ENCODE measurements at places on chromosomes 12 and 14. TPM values are rescaled to one million over a fixed set of nuclear protein-coding genes. Genes with fewer than 3 reads are reported as not detected.

GRCh38 chr12:28258998-28259397 is 68.7 kb downstream of the CCDC91 start:
- no peak for DNase-seq

- DNase-seq, result no peak
Measured at GRCh38 chr12:74685385-74685784, 147.8 kb downstream of the ATXN7L3B start.

- no peak for DNase-seq
Measured at GRCh38 chr12:674272-674781, 11.1 kb upstream of the NINJ2 start.

DNA sequence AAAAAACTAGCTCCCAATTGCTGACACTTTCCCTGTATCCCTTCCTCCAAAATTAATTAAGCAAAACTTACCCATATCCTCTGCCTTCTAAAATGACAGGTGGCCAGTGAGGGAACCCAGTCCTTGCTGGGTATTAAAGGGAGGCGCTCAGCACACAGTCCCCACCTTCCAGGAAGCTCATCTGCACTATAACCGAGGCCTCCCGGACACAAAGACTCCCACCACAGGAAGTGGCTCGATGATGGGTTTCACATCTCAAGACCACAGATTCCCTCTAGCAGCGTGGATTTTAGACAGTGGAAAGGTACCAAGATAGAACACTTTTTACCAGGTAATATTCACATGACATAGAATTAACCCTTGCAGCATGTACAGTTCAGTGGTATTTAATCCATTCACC is 126.8 kb upstream of the NCOR2 start:
- no peak for DNase-seq

DNA sequence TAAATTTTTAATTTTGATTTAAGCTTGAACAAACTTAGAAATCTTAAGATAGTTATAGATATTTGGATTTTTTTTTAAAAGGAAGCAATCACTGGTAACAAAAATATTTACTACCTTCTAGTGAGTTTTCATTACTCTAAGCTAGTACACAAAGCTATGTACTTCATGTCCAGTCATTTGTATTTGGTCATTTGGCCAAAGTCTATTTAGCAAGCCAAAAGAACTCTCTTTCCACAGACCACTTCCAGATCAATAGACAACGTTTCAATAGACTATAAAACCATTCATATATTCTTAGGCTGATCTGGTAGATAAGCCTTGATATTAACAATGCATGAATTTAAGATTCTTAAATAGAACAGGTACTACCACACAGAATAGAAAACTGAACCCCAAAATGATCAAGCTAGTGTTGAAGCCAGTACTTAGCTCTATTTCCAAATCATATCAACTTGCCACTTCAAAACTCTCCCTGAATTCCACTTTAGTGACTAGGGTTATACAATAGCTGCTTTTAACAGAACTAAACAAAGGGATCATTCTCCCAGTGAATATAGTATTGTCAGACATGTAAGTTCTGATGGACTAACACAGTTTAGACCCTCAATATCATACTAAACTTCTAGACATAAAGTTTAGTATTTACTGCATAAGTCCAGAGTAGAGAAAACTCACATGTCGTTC is 21.7 kb downstream of the CAPRIN2 start:
- no peak for DNase-seq

DNA sequence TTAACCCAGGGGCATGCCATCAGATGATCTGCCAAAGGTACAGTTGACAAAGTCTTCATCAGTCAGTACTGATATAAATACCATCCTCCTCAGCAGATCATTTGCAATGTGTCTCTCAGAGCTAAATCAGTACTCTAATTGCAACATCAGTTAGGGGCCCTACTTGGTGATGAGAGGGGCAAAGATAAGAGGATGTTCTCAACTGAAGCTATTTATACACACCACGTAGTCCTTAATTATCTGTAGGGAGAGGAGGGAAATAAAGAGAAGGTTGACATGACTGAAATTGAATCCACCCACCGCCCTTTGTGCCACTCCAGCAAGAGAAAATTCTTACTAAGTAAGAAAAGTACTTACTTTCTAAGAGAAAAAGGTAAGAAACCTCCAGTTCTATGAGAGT is 157.8 kb upstream of the NUDT4 start:
- no peak for DNase-seq

The STAC3 gene
- total RNA-seq, result 1.3 TPM

- DNase-seq, result no peak
Measured at GRCh38 chr12:106984588-106985137, 2.3 kb downstream of the MTERF2 start.

The TMEM132D gene
- not detected for total RNA-seq

The ZCRB1 gene
- total RNA-seq, result 42.2 TPM

DNA sequence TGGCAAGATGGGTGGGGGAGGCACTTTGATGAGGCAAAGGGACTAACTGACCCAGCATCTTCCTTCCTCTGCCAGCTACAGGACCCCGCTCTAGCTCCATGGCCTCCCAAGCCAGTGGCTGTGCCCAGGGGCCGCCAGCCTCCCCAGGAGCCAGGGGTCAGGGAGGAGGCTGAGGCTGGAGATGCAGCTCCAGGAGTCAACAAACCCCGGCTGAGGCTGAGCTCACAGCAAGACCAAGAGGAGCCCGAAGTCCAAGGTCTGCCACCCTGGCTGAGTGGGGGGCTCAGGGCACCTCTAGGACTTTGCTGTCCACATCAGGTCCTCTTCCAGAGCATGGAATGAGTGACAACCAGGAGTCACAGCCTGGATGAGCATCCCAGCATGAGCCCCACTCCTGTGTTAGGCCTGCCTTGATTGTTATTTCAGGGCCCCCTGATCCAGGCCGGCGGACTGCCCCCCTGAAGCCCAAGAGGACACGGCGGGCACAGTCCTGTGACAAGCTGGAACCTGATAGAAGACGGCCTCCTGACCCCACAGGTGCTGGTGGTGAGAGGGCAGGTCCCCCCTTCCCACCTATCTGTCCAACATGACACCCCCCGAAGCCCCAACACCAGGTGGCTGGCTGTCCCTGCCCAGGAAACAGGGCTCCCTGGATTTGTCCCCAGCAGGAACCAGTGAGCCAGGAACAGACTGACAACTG is 2.5 kb upstream of the CPNE6 start:
- DNase-seq, result no peak

The COCH gene
- 9.0 TPM for total RNA-seq

GRCh38 chr12:78359520-78359919 is 505.1 kb upstream of the SYT1 start:
- DNase-seq, result peak; percentile 46

- no peak for DNase-seq
Measured at GRCh38 chr12:96295532-96296160, 101.5 kb downstream of the ELK3 start.

GRCh38 chr12:6693832-6694355 is 4.7 kb upstream of the ZNF384 start:
- DNase-seq, result no peak

DNA sequence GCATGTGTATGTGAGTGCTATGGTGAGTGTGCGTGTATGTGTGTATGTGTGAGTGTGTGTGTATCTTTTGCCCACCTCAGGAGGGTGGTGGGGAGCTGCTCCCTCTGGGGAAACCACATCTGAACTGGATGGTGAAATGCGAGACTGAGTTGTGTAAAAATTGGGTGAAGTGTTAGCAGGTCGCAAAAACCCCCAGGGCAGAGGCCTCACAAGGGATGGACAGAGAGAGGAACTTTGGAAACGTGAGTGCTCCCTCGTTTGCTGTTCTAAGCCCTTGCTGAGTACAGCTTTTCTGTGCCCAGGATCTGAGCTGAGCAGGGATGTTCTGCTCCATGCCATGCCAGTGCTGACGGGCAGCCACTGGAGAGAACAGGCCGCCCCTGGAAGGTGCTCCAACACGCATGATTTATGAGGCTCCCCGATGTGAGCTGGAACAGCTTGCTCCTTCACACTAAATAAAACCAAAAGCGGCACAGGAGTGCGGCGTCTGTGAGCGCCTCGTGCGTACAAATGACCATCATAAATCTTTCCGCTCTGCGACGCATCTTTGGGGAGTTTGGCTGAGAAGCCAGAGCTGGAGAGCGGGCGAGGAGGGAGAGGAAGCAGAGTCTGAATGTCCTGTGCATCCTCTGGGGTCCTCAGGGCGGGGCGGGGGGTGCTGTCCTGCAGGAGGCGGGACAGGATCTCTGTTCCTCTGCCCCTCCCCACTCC is 14.1 kb upstream of the GALNT9 start:
- DNase-seq, result no peak

- DNase-seq, result no peak
Measured at GRCh38 chr12:2687058-2687457, 107.7 kb upstream of the FKBP4 start.

The CCDC177 gene
- not detected for total RNA-seq

The TEAD4 gene
- total RNA-seq, result 22.5 TPM

The RAPGEF3 gene
- 3.2 TPM for total RNA-seq

- DNase-seq, result no peak
Measured at GRCh38 chr12:24775073-24775472, 173.8 kb downstream of the BCAT1 start.

GRCh38 chr12:96994900-96995299 is 87.8 kb downstream of the NEDD1 start:
- no peak for DNase-seq

The OAS1 gene
- total RNA-seq, result under 0.01 TPM

DNA sequence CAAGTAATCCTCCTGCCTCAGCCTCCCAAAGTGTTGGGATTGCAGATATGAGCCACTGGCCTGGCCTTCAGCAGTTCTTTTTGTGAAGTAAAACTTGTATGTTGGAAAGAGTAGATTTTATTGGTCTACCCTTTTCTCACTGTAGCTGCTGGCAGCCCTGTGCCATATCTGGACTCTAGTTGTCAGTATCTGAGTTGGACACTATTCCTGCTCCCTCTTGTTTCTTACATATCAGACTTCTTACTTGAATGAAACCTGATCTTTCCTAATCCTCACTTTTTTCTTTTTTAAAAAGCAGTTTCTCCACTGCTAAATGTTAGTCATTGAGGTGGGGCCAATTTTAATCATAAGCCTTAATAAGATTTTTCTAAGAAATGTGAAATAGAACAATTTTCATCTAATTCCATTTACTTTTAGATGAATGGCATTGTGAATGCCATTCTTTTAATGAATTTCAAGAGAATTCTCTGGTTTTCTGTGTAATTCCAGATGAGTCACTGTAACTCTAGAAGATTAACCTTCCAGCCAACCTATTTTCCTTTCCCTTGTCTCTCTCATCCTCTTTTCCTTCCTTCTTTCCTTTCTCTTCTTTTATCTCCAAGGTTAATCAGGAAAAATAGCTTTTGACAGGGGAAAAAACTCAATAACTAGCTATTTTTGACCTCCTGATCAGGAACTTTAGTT is 88.7 kb downstream of the APAF1 start:
- no peak for DNase-seq

Measured in fibroblast of villous mesenchyme (primary cell).